ENCODE measurements at places on chromosomes 1 and 21.
A peak's percentile ranks its signal among the peaks of the same experiment; 100 is the strongest.

DNA sequence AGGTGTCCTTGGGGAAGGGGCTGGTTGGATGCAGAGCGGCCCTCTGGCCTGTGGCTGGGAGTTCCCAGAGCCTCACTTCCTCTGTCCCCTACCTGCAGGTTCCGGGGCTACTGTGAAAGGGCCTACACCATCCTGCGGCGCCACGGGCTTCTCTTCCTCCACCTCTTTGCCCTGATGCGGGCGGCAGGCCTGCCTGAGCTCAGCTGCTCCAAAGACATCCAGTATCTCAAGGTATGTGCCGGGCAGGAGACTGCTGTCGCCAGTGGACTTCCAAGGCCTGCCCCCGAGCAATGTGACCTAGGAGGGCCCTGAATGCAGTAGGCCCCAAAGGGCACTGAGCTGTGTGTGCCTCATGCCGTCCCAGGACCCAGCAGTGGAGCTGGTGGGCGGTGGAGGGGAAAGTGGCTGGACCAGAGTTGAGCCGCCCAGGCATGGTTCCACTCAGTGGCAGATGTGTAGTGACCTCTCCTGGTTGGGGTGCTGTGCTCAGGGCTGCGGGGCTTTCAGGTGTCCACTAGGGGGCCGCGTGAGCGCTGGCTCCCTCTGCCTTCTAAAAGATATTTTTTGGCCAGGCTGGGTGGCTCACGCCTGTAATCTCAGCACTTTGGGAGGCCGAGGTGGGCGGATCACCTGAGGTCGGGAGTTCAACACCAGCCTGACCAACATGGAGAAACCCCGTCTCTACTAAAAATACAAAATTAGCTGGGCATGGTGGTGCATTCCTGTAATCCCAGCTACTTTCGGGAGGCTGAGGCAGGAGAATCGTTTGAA lies 73.4 kb downstream of the PIK3CD start:
- DNase-seq, result peak; percentile 57

- no peak for DNase-seq
Observed at GRCh38 chr21:43895196-43895595, 30.2 kb downstream of the AGPAT3 start.

GRCh38 chr1:32051706-32052105 lies 21.0 kb upstream of the TMEM39B start:
- DNase-seq, result no peak

- no peak for DNase-seq
Observed at GRCh38 chr1:15847893-15848142, 311 bp downstream of the SPEN start.

- DNase-seq, result no peak
Observed at GRCh38 chr21:38993561-38993960, 187.8 kb downstream of the ETS2 start.

DNA sequence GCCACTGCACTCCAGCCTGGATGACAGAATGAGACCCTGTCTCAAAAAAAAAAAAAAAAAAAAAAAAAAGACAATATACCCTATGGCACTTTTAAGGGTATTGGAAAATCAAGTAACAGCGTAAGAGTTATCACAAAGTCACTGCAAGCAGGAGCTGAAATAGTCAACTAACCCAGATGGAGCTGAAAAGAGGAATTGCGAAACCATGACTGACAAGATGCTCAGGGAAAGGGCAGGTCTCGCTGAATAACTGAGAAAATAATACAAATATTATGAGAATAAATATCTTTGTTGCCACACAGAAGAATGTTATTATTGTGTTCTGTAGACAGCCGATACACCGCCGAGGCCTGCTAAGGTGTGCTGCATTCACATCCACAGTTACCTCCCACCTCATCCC lies 17.8 kb downstream of the HLCS start:
- no peak for DNase-seq

GRCh38 chr1:53792806-53793205 lies 45.3 kb downstream of the NDC1 start:
- no peak for DNase-seq

- DNase-seq, result no peak
Observed at GRCh38 chr1:5444396-5444795, 547.8 kb downstream of the NPHP4 start.

DNA sequence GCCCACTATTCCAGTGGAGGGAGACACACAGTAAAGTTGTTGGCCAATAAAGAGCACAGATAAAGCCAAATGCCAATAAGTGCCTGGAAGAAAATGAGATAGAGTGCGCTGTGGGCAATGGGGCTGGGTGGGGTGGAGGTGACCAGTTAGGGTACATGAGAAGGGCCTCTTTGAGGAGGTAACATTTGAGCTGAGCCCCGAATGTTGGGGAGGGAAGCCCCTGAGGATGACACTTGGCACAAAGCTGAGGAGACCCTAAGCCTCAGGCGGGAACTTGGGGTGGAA lies 979 bp downstream of the S100A9 start:
- DNase-seq, result no peak

- no peak for DNase-seq
Observed at GRCh38 chr1:200883118-200883517, 10.3 kb downstream of the GPR25 start.

GRCh38 chr1:145871994-145872924 lies 13.4 kb upstream of the PIAS3 start:
- no peak for DNase-seq

DNA sequence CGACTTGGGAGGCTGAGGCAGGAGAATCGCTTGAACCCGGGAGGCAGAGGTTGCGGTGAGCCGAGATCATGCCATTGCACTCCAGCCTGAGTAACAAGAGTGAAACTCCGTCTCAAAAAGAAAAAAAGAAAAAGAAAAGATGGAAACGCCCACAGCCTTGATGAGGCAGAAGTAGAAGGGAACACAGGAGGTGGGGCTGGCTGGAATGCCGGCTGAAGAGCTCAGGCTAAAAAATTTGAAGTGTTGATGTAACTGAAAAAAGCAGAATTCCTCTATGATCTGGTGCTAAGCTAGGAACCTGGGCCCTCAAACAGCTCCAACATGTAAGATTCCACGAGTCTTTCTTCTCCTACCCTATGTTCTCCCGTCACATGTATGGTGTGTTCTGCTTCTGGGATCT lies 53.6 kb downstream of the SLC66A1 start:
- no peak for DNase-seq

DNA sequence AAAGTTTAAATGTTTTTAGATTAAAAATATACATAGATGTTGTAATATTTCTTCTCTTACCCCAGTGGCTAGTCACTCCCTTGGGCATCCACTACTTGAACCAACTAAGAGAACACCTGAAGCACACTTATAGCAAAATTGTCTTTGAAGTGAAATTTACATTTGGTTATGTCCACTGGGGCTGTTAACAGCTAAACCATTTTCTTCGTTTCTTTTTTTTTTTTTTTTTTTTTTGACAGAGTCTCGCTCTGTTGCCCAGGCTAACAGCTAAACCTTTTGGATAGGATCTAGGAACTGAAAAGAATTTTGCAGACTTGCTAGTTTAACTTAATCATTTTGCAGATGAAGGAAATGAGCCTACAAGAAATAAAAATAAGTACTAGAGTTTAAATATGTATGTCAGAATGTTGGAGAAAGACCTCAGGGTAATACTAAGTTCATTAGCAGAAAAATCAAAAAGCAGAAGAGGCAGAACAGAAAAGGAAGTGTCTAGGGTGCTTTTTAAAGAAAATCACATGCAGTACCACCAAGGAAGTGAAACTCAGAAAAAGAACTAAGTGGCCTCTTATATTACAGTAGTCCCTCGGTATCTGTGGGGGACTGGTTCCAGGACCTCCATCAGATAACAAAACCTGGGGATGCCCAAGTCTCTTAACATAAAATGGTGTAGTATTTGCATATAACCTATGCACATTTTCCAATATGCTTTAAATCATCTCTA lies 11.8 kb downstream of the DRAM2 start:
- no peak for DNase-seq

GRCh38 chr1:109186733-109187086 lies 27.0 kb upstream of the SARS1 start:
- DNase-seq, result no peak

DNA sequence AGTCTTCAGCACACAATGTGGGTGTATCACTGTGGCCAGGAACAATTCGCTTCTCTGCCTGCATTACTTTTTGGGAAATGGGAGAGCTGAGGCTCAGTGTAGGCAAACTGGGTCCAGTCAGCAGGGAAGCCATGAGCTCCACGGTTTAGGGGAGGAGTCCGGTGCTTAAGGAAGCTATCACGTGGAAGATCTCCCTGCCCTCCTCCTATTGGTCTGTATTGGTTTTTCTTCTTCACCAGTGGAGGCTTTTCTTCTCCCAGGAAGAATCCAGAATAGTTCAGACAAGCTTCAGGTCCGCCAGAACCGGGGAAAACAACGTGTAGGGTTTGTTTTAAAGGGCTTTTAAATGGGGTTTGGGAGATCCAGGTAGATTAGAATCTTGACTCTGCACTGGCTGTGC lies 156.2 kb upstream of the CAMK1G start:
- DNase-seq, result no peak

- DNase-seq, result no peak
Observed at GRCh38 chr21:42296501-42296900, 18.7 kb downstream of the TFF3 start.

- DNase-seq, result no peak
Observed at GRCh38 chr1:6001992-6002576, 9.9 kb upstream of the NPHP4 start.

DNA sequence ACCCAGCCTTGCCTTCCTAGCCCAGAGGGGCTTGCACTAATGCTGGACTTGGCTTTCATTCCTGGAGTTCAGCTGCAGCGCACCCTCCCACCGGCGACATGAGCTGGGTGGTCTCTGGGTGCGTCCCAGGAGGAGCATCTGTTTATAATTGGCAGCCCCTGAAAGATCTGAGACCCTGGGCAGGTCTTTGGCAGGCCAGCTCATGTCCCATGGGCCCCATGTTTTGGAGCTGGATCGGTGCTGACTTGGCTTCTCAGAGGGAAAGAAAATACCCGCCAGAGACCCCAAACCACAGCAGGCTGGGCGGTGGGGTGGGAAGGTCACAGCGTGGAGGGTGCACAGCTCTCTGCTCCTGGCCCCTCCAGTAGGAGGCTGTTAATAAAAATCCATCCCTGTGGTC lies 29.3 kb downstream of the DHRS3 start:
- DNase-seq, result no peak

- DNase-seq, result no peak
Observed at GRCh38 chr1:23824711-23825075, 536 bp downstream of the HMGCL start.
